ENCODE measurements at places on chromosomes 6 and 20. TPM values are rescaled to one million over a fixed set of nuclear protein-coding genes. Genes with fewer than 3 reads are reported as not detected.

GRCh38 chr6:24931296-24931695, 4.5 kb downstream of the RIPOR2 start:
- H3K4me1 ChIP-seq = peaks cover 22% of the 10 kb centered on the region
- H3K27ac ChIP-seq = no peak overlapping the region
- H3K4me3 ChIP-seq = no peak overlapping the region
- no peaks in the 10 kb centered on the region for H3K27me3 ChIP-seq

DNA sequence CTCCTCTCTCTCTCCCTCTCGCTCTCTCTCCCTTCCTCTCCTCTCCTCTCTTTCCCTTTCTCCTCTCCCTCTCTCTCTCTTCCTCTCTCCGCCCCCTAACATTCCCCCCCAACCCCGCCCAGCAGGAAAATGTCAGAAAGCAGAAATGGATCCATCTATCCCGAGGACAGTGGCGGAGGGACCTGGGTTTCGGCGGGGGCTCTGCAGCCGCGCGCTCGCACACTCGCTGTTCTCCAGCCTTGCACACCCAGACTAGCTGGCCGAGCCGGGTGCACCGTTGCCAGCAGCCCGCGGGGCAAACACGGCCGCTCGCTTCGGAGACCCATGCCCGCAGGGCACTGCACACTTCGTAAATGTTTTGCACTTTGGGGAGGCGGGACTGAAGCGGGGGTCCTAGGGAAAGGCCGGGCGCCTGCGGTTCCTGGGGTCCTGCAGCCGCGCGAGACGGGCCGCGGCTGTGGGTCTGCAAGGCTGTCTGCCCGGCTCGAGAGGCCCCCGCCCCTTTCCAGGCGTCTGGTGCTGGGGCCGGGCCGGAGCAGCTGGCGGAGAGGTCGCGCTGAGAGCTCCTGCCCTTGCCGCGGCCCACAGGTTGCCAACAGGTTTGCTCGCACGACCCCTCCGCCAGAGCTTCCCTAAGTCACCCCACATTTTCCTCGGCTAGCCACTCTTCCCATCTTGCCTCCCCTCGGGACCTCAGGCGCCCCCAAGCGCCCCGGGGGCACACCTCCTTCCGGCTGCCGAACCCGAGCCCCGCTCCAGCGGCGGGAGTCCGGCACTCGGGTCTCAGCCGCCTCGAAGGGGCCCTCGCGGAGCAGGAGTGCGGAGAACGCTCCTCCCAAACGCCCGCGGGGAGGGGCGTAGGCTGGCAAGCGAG, 818 bp upstream of the MDGA1 start:
- no peaks in the 10 kb centered on the region for H3K36me3 ChIP-seq
- H3K27ac ChIP-seq = no peak overlapping the region
- H3K4me1 ChIP-seq = no peaks in the 10 kb centered on the region
- H3K27me3 ChIP-seq = peaks cover 69% of the 10 kb centered on the region

DNA sequence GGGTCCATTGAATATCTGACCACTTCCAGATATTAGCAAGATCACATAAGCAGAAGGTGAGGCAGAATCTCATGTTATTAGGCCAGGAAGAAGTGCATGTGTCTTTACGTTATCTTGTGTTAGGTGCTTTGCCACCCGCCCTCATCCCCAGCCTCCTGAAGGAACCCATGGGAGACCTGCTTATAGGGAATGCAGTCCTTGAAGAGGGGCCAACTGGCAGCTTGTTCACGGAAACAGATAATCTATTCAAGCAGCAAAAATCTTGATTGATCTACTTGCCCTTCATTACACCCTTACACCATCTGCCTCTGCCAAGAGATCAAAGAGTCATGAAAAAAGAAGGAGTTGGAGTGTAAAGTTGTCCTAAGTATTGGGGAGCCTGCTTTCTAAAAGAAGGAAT, 576.4 kb downstream of the HTR1B start:
- no peaks in the 10 kb centered on the region for H3K4me1 ChIP-seq
- no peak overlapping the region for H3K27ac ChIP-seq
- no peaks in the 10 kb centered on the region for H3K27me3 ChIP-seq
- H3K36me3 ChIP-seq = no peaks in the 10 kb centered on the region

DNA sequence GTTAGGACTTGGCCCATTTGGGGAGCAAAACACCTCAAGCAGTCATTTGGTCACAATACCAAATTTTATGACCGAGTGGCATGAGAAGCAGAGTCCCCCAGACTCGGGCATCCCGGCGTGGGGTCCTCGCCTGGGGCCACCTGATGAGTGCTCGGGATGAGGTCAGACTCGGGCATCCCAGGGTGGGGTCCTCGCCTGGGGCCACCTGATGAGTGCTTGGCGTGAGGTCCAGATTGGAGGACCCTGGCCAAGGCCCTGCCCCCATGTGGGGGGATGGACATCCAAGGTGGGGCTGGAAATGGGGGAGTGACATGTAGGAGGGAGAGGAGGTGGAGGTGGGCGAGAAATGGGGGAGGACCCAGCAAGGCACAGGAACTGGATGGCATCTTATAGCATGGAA, 56.1 kb upstream of the CST7 start:
- no peak for DNase-seq
- H3K27ac ChIP-seq = no peak overlapping the region
- H3K36me3 ChIP-seq = no peaks in the 10 kb centered on the region
- no peak overlapping the region for H3K4me3 ChIP-seq

GRCh38 chr6:137571854-137572253, 77.7 kb upstream of the OLIG3 start:
- H3K27ac ChIP-seq = no peak overlapping the region
- no peak overlapping the region for H3K4me3 ChIP-seq
- no peaks in the 10 kb centered on the region for H3K27me3 ChIP-seq
- H3K36me3 ChIP-seq = no peaks in the 10 kb centered on the region

DNA sequence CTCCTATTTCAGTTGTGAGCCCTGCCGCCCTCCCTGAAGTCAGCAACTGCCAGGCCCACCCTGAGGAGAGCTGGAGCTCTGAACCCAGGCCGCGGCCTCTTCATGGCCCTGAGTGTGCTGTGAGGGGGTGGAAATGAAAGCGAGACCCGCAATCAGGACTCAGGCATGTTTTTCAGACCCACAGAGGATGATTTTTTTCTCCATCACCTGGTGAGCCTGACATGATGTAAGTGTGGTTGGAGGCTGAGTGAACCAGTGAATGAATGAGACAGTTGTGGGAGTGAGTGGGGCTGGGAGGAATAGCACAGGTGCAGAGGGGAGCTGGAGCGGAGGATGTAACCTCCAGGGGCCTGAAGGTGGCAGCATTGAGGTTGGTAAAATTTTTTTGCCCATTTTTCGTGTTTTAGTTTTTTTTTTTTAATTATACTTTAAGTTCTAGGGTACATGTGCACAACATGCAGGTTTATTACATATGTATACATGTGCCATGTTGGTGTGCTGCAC, 18.3 kb downstream of the RAET1L start:
- peaks cover 28% of the 10 kb centered on the region for H3K27me3 ChIP-seq
- H3K4me3 ChIP-seq = peak overlapping the region; percentile 25
- DNase-seq = no peak
- H3K36me3 ChIP-seq = no peaks in the 10 kb centered on the region
- no peak overlapping the region for H3K27ac ChIP-seq

- H3K4me3 ChIP-seq = no peak overlapping the region
- no peak overlapping the region for H3K27ac ChIP-seq
- H3K27me3 ChIP-seq = no peaks in the 10 kb centered on the region
- H3K4me1 ChIP-seq = no peaks in the 10 kb centered on the region
- H3K36me3 ChIP-seq = no peaks in the 10 kb centered on the region
Measured at GRCh38 chr6:130326496-130326895, 39.3 kb upstream of the TMEM200A start.

EBF4 gene
- 4.3 TPM for total RNA-seq

GRCh38 chr6:34053721-34054120, 92.2 kb downstream of the GRM4 start:
- H3K36me3 ChIP-seq = no peaks in the 10 kb centered on the region
- H3K4me3 ChIP-seq = no peak overlapping the region
- H3K27me3 ChIP-seq = no peaks in the 10 kb centered on the region
- DNase-seq = peak; percentile 63
- H3K27ac ChIP-seq = no peak overlapping the region

EYS gene
- 0.11 TPM for total RNA-seq

DNA sequence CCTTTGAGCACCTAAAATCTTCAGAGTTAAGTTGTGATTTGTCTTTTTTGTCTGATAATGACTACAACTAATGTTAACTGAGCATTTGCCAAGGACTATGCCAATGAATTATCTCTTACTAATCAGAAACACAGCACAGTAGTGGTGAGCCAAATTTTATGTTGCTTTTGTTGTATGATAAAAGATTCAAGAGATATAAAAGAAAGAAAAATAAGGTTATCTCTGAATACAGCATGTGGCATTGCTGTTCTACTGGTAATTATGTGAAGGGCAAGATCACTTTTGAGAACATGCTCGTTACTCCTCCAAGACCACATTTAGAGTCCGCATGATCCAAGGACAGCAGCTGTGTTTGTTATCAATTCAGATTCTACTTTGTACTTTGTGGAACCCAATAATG, 133.4 kb upstream of the MYLIP start:
- no peak overlapping the region for H3K27ac ChIP-seq
- no peak overlapping the region for H3K4me3 ChIP-seq
- H3K4me1 ChIP-seq = peaks cover 7% of the 10 kb centered on the region
- no peak for DNase-seq
- H3K27me3 ChIP-seq = no peaks in the 10 kb centered on the region

DNA sequence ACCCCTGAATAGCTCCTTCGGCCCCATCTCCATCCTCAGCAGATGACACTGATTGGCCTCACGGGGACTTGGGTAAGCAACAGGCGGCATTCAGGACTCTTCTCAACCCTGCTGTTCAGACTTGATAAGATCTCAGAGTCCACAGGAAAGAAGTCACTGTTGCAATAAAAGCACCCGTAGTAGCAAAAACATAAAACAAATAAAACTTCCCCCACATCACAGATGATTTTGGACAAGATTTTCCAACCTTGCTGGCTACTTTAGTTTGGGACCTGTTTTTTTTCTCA, 17.1 kb upstream of the C20orf144 start:
- no peaks in the 10 kb centered on the region for H3K27me3 ChIP-seq
- DNase-seq = no peak
- H3K36me3 ChIP-seq = peaks cover 52% of the 10 kb centered on the region

DNA sequence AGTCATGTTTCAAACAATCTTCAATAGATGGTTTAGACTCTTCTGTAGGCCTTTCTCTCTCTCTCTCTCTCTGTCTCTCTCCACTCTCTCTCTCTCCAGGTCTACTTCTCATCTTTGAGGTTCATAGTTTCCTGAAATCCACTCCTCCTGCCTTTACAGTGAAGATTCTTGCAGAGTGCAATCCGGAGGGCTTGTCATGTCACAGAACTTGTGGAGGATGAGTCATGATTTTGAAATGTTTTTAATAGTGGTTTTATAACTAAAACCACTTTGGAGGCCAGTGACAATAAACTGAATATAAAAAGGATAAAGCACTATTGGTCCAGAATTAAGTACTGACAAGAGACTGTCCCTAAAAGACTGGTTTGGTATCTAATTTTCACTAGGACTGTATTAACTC, 156.3 kb downstream of the KIF6 start:
- no peak for DNase-seq
- H3K27me3 ChIP-seq = no peaks in the 10 kb centered on the region
- H3K36me3 ChIP-seq = no peaks in the 10 kb centered on the region
- no peaks in the 10 kb centered on the region for H3K4me1 ChIP-seq
- H3K4me3 ChIP-seq = no peak overlapping the region

DNA sequence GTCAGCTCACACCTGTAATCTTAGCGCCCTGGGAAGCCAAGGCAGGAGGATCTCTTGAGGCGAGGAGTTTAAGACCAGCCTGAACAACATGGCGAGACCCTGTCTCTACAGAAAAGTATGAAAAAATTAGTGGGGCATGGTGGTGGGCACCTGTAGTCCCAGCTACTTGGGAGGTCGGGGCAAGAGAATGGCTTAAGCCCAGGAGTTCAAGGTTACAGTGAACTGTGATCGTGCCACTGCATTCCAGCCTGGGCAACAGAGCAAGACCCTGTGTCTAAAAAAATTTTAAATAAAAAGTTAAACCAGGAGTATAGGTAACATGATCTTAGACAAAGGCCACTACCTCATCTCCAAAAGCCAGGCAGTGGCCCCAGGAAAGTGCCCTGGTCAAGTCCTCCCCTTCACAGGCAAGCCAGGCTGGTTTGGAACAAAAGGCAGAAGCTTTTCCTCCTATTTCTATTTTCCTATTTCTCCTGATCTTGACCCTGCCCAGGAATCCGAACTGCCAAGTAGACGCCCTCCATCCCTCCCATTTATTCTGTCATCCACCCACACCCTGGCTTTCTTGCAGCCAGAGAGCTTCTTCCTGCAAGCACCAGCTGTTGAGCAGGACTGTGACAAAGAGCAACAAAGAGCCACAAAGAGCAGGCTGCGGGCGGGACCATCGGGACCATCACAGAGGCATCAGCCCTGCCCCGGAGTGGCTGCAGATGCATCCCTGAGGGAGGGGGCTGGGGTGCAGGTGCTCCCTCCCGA, 149.9 kb upstream of the AFDN start:
- H3K4me3 ChIP-seq = no peak overlapping the region
- H3K4me1 ChIP-seq = peaks cover 3% of the 10 kb centered on the region
- peaks cover 13% of the 10 kb centered on the region for H3K36me3 ChIP-seq
- no peak overlapping the region for H3K27ac ChIP-seq
- H3K27me3 ChIP-seq = no peaks in the 10 kb centered on the region

GRCh38 chr6:125393449-125393858, 91.7 kb upstream of the HDDC2 start:
- H3K27ac ChIP-seq = no peak overlapping the region
- H3K4me1 ChIP-seq = peaks cover 3% of the 10 kb centered on the region
- DNase-seq = no peak
- H3K27me3 ChIP-seq = no peaks in the 10 kb centered on the region
- H3K4me3 ChIP-seq = no peak overlapping the region
- H3K36me3 ChIP-seq = peaks cover 22% of the 10 kb centered on the region

FNDC11 gene
- 2.7 TPM for total RNA-seq

GRCh38 chr6:15274692-15275387, 29.0 kb downstream of the JARID2 start:
- peaks cover 39% of the 10 kb centered on the region for H3K36me3 ChIP-seq
- H3K27me3 ChIP-seq = no peaks in the 10 kb centered on the region
- H3K4me1 ChIP-seq = peaks cover 26% of the 10 kb centered on the region

- H3K36me3 ChIP-seq = no peaks in the 10 kb centered on the region
- H3K4me3 ChIP-seq = no peak overlapping the region
- H3K27ac ChIP-seq = no peak overlapping the region
- H3K4me1 ChIP-seq = no peaks in the 10 kb centered on the region
Measured at GRCh38 chr6:2196079-2196679, 49.2 kb downstream of the GMDS start.

- no peaks in the 10 kb centered on the region for H3K27me3 ChIP-seq
- no peaks in the 10 kb centered on the region for H3K4me1 ChIP-seq
- no peak overlapping the region for H3K4me3 ChIP-seq
- DNase-seq = peak; percentile 74
- no peak overlapping the region for H3K27ac ChIP-seq
Measured at GRCh38 chr6:109526905-109527628, 44.0 kb upstream of the ZBTB24 start.

GRCh38 chr20:37356961-37357371, 11.0 kb downstream of the SRC start:
- H3K36me3 ChIP-seq = 0 out of 2 replicates have a peak, but pooled peaks cover 3% of the 10 kb centered on the region
- no peak for DNase-seq
- H3K27me3 ChIP-seq = no peaks in the 10 kb centered on the region
- H3K27ac ChIP-seq = no peak overlapping the region

All from H9 (cell line).